Activated T-cell treated with anti-CD3 and anti-CD28 coated beads, Interleukin-2, amount 50 U/mL, for 24 hours (primary cell): ENCODE measurements at places on chromosomes 11 and 22.

GRCh38 chr22:50703726-50704509 is 31.3 kb downstream of the SHANK3 start:
- no peak for DNase-seq

DNA sequence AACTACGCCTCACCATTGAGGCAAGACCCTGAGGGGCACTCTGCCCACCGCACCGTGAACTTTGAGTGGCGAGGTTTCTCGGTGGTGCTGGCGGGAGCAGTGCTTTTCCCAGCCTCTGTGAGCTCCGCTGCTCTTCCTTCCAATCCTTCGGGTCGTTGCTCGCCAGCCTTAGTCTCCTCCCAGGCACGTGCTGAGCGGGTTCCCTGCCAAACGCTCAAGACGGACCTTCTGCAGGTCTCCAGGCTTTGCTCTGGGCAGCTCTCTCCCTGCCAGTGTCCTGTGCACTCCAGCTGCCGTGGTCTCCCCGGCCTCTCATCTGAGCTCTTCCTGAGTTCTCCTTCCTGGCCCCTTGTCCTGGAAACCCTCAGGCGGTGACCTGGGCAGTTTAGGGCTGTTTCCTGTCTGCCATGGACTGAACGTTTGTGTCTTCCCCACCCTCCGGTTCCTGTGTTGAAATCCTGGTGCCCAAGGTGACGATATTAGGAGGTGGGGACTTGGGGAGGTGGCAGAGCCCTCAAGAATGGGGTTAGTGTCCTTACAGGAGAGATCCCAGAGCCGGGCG is 11.2 kb upstream of the MUC6 start:
- DNase-seq = peak; percentile 19

DNA sequence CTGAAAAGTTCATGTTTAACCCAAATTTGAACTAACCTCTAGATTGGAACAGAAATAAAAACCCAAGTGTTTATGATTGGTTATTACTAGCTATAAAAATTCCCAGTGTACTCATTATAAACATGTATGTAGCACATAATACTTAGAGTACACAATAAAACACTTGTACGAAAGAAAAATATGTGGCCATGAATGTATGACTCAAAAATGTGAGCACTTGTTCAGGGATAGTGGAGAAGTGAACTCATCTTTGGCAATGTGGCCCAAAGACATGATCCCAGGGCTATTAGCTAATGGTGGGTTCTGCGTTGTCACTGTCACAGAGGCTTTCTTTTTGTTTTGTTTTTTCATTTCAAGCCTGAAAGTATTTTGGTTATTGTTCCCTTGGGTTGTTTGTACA is 72.0 kb downstream of the PPFIBP2 start:
- DNase-seq = no peak

GRCh38 chr11:3823303-3823702 is 14.9 kb downstream of the PGAP2 start:
- DNase-seq = no peak

- no peak for DNase-seq
These were observed 7.6 kb downstream of the VPS26B start for GRCh38 chr11:134231958-134232659.

- no peak for DNase-seq
These were observed 6.8 kb downstream of the OMP start for GRCh38 chr11:77109236-77110019.

DNA sequence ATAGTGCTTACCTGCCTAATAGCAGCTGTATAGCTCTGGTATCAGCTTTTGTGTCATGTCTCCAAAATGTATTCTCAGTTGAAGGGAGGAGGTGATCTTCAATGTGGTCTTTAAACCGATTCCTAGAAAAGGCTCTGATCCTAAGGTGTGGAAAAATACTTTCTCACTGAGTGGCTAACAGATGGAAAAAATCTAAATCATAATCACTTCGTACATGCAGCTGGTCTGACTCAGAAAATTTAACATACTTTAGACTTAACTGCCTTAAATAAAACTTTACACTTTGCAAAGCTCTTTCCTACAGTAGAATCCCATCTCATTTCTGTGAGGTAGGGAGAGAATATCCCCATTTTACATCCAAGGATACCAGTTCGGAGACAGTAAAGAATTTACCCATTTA is 38.0 kb downstream of the C2CD3 start:
- no peak for DNase-seq

DNA sequence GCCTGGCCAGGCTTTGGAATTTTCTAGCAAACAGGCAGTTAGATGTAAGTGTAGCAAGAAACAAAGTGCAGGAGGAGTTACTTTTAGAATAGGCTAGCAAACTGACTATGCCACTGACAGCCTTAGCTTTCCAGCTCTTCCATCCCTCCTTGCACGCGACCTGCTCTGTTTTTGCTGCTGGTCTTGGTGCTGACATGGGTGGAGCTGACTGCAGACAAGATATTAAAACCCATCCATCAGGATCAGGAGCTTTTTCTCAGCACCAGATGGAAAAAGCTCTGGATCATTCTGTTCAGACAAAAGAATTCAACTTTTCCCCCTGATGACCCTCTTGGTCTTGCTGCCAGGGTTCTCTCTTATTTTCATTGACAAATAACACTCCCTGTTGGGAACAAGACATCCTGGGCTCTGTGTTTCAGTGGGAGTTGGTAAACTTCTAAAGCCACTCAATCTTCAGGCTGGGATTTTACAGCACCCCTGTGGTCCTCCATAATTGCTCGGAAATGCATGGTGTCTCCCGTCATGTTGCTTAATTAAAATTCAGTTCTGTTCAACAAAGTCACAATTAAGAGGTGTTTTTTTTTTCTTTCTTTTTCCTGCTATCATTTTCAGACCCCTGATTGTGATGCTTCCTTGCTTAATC is 240.0 kb upstream of the LARGE1 start:
- no peak for DNase-seq

DNA sequence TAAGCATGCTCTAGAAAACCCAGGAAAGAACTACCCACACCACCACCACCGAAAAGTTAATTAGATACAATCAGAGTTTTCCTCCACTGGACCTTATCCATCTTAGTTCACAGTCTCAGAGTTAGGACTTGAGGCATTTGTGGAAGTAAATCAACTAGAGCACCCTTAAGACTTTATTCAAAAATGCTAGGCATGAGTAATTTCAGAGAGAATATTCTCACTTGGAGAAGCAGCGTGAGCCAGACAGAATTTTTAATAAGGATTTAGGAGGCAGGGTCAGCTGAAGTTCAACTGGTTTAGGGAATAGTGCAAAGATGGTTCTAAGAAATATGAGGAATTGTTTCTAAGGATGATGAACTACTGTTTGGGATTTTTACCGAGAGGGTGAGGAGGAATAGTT is 1.2 kb upstream of the OLFML1 start:
- DNase-seq = no peak

DNA sequence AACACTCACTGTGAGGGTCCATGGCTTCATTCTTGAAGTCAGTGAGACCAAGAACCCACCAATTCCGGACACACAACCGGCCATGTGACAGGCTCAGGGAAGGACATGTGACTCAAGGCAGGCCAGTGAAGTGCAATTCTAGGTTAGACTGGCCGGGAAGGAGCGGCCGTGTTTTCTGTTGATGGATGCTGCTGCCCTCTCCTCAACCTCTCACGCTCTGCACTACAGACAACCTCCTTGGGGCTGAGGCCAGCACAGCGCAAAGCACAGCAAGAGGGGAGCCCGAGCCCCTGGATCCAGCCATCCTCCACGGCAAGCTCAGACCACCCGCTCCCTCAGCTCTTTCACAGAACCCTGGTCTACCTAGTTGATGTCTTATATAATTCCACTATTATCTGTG is 2.8 kb downstream of the NUDT8 start:
- DNase-seq = no peak

DNA sequence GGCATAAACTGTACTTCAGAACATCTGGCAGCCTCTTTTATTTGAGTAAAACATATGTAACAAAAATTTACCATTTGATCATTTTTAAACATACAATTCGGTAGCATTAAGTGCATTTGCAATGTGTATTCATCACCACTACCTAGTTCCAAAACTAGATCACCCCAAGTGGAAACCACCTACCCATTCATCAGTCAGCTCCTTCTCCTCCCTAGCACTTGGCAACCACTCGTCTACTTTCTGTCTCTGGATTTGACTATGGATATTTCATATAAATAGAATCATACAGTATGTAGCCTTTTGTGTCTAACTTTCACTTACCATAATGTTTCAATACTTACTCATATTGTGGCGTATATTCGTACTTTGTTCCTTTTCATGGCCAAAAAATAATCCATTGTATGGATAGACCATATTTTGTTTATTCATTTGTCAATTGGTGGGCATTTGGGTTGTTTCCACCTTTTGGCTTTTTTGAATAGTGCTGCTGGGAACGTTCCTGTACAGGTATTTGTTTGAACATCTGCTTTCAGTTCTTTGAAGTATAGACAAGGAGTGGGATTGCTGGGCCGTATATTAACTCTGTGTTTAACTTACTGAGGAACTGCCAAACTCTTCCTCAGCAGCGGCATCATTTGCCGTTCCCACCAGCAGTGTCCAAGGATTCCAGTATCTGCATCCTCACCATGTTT is 27.2 kb upstream of the ADORA2A start:
- DNase-seq = no peak

DNA sequence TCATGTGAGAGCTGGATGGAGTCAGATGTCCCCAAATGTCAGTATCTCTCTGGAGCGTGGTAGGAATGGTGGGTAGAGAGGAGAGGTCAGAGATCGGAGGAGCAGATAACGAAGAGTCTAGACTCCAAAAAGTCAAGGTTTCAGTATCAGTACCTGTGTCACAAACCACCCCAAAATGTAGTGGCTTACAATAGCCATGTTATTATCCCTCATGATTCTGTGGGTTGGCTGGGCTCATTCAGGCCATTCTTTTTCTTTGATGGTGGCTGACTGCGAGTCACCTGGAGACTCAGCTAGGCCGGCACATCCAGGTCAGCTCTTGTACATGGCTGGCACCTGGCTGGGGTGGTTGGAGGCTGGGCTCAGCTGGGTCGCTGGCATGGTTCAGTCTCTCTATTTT is 7.3 kb upstream of the SSTR3 start:
- no peak for DNase-seq

DNA sequence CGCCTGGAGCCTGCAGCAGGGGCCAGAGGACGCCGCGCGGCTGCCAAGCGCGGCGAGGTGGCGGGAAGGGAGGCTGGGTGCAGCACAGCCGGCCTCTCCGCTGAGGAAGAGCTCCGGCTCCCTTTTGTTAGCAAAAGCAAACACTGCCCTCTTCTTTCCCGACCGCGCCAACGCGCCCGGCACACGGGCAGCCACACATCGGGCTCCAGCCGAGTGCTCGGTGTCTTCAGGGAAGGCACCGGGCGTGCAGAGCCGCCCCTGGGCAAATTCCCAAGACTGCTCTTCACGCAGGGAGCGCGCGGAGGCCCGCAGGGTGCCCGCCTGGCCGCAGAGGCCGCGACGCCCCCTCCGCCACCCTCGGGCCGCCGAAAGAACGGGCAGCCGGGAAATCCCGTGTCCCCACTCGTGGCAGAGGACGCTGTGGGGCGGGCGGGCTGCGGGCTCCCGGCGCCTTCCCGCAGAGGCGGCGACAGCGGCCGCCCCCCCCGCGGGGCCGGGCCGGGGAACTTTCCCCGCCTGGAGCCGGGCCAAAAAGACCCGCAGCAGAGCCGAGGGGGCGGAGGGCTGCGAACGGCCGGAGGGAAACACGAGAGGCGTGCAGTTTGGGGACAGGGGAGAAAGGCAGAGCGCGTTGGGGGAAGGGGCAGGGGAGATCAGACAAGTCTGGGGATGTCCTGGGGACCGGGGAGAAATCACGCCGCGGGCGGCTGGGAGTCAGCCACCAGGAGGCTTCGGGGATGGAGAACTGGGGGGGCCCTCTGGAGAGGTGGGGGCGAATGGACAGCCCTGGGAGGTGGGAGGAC is 931 bp downstream of the CADM1 start:
- peak; percentile 42 for DNase-seq

GRCh38 chr11:19345848-19346681 is 105.3 kb upstream of the E2F8 start:
- no peak for DNase-seq

GRCh38 chr11:46120346-46121300 is 631 bp downstream of the PHF21A start:
- DNase-seq = peak; percentile 64
